ENCODE measurements at places on chromosomes 11 and 22. TPM values are rescaled to one million over a fixed set of nuclear protein-coding genes. Genes with fewer than 3 reads are reported as not detected.

DNA sequence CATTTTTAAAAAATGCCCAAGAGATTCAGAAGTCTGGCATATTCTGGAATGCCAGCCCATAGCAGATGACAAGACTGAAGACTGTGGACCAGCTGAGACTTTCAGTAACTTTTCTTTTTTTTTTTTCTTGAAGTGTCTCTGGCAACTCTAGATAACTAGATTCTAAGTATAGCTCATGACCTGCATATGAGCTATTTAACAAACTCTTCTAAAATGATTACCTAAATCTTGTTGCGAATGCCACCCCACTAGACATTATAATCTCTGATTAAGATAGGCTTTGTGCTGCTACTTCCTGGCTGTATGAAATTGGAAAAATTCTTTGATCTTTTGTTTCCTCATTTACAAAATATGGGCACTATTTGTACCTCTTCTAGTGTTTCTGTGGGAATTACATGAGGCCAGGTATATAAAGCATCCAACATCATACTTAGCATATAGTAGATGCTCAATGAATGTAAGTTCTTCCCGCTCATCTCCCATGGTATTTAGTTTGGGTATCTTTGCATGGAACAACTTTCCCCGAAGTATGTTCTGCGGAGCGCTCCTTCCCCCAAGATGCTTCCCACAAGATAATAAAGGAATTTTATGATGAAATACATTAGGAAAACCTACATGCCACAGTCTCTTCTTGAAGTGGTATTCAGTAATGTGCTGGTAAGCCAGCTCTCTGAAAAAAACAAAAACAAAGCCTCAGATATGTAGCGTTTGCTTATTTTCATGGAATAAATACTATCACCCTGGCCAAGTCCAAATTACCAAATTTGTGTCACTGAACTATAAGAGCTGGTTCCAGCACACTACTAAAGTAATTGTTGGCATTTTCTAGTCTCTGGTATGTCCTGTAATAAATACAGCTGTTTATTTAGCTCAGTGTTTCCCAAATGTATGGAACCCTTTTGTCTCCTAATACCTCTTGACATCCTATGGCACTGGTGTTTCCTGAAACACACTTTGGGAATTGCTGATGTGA, 86.8 kb upstream of the TIMP3 start:
- H3K27ac ChIP-seq, result no peak overlapping the region
- no peaks in the 10 kb centered on the region for H3K4me1 ChIP-seq
- peaks cover 13% of the 10 kb centered on the region for H3K27me3 ChIP-seq
- H3K36me3 ChIP-seq, result no peaks in the 10 kb centered on the region

- no peaks in the 10 kb centered on the region for H3K4me1 ChIP-seq
- no peak overlapping the region for H3K27ac ChIP-seq
- H3K27me3 ChIP-seq, result peaks cover 17% of the 10 kb centered on the region
Observed at GRCh38 chr11:12122083-12122482, 11.7 kb downstream of the MICAL2 start.

GRCh38 chr11:82384308-82384707, 349.4 kb downstream of the FAM181B start:
- DNase-seq, result no peak
- no peaks in the 10 kb centered on the region for H3K27me3 ChIP-seq
- H3K27ac ChIP-seq, result no peak overlapping the region
- H3K4me1 ChIP-seq, result no peaks in the 10 kb centered on the region

GRCh38 chr22:19962246-19962908, 20.8 kb upstream of the TXNRD2 start:
- H3K36me3 ChIP-seq, result peaks cover 21% of the 10 kb centered on the region
- no peaks in the 10 kb centered on the region for H3K27me3 ChIP-seq
- DNase-seq, result no peak
- no peak overlapping the region for H3K27ac ChIP-seq
- H3K4me1 ChIP-seq, result peaks cover 11% of the 10 kb centered on the region
- H3K4me3 ChIP-seq, result no peak overlapping the region

- H3K36me3 ChIP-seq, result no peaks in the 10 kb centered on the region
- H3K27me3 ChIP-seq, result peaks cover 2% of the 10 kb centered on the region
- H3K4me1 ChIP-seq, result peaks cover 17% of the 10 kb centered on the region
- H3K4me3 ChIP-seq, result no peak overlapping the region
Observed at GRCh38 chr11:121318848-121319834, 26.6 kb downstream of the SC5D start.

DNA sequence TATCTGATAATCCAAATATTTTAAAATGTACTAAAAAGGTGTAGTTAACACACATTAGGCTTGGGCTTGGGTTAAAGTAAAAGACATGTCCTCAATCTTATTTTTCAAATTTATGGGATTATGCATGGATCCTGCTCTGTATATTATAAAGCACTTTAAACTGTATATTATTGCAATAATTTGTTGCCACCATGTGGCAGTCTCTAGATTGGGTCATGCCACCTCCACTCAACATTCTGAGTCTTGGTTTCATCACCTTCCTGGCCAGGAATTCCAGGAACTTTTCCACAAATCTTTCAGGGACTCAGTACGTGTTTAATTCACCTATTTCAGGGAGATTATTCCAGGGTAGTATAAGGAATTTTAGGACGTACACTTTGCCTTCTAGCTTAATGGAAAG, 695.5 kb downstream of the FAM181B start:
- no peak overlapping the region for H3K4me3 ChIP-seq
- no peaks in the 10 kb centered on the region for H3K36me3 ChIP-seq
- H3K27ac ChIP-seq, result no peak overlapping the region
- no peak for DNase-seq

- H3K27ac ChIP-seq, result no peak overlapping the region
- H3K36me3 ChIP-seq, result no peaks in the 10 kb centered on the region
- no peak overlapping the region for H3K4me3 ChIP-seq
- no peaks in the 10 kb centered on the region for H3K4me1 ChIP-seq
Observed at GRCh38 chr11:77059806-77060205, 7.0 kb upstream of the CAPN5 start.

- H3K4me1 ChIP-seq, result no peaks in the 10 kb centered on the region
- H3K4me3 ChIP-seq, result no peak overlapping the region
- H3K36me3 ChIP-seq, result peaks cover 62% of the 10 kb centered on the region
- no peak overlapping the region for H3K27ac ChIP-seq
- H3K27me3 ChIP-seq, result no peaks in the 10 kb centered on the region
Observed at GRCh38 chr22:45837508-45837907, 139.5 kb downstream of the WNT7B start.

GRCh38 chr11:88103337-88104206, 71.7 kb downstream of the RAB38 start:
- H3K27me3 ChIP-seq, result no peaks in the 10 kb centered on the region
- no peak overlapping the region for H3K4me3 ChIP-seq
- no peak overlapping the region for H3K27ac ChIP-seq
- DNase-seq, result no peak
- no peaks in the 10 kb centered on the region for H3K4me1 ChIP-seq
- H3K36me3 ChIP-seq, result no peaks in the 10 kb centered on the region

Gene MB
- not detected for total RNA-seq

- no peaks in the 10 kb centered on the region for H3K4me1 ChIP-seq
- no peaks in the 10 kb centered on the region for H3K27me3 ChIP-seq
- H3K27ac ChIP-seq, result no peak overlapping the region
- peaks cover 60% of the 10 kb centered on the region for H3K36me3 ChIP-seq
Observed at GRCh38 chr11:111836721-111837120, 34.7 kb downstream of the ALG9 start.

Gene CEP126
- total RNA-seq, result 1.4 TPM

Gene HTR3A
- 15.6 TPM for total RNA-seq

Gene HSPB2
- total RNA-seq, result not detected
